ENCODE measurements at places on chromosomes 2 and 18.

- no peak for DNase-seq
These were observed 58.1 kb downstream of the CCBE1 start for GRCh38 chr18:59639136-59639535.

DNA sequence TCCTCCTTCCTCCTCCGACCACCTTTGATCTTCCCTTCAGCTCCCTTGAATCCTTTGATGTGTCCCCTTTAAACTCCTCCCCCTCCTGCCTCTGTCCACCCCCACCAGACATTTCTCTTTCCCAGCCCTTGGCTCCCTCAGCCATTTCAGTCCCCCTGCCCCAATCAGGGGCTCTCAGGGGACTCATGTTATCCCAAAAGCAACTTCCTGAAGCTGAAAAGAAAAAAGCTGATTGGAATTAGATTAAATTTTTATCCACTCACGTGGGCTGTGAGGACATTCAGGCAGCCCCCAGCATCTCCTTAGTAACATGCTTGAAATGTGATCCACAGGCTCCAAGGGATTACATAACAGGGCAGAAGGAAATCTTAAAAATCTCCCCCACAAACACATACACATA, 81.3 kb downstream of the NEURL3 start:
- no peak for DNase-seq

DNA sequence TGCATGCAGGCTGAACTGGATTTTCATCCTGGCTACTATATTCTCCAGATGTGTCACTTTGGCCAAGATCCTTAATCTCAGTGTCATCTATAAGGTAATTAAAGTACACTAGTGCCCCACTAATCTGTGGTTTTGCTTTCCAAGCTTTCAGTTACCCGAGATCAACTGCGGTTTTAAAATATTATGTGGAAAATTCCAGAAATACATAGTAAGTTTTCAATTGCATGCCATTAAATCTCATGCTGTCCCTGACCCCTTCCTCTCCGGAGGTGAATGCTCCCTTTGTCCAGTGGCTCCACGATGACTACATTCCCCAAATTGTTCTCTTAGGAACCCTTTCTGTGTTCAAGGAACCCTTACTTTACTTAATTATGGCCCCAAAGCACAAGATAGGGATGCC, 5.3 kb upstream of the TYMS start:
- no peak for DNase-seq

- DNase-seq, result no peak
These were observed 1.4 kb upstream of the LAPTM4A start for GRCh38 chr2:20052861-20053281.

- DNase-seq, result no peak
These were observed 295.3 kb upstream of the DDX18 start for GRCh38 chr2:117519238-117519637.

DNA sequence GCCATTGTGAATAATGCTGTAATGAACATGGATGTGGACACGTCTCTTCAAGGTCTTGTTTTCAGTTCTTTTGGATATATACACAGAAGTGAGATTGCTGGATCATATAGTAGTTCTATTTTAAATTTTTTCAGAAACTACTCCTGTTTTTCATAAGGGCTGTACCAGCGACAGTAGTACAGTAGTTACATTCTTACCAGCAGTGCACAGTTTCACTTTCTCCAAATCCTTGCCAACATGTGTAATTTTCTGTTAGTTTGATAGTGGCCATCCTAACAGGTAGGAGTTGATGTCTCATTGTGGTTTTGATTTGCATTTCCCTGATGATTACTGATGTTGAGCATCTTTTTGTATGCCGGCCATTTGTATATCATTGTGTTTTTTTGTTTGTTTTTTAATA, 81.7 kb downstream of the EPC2 start:
- DNase-seq, result no peak

DNA sequence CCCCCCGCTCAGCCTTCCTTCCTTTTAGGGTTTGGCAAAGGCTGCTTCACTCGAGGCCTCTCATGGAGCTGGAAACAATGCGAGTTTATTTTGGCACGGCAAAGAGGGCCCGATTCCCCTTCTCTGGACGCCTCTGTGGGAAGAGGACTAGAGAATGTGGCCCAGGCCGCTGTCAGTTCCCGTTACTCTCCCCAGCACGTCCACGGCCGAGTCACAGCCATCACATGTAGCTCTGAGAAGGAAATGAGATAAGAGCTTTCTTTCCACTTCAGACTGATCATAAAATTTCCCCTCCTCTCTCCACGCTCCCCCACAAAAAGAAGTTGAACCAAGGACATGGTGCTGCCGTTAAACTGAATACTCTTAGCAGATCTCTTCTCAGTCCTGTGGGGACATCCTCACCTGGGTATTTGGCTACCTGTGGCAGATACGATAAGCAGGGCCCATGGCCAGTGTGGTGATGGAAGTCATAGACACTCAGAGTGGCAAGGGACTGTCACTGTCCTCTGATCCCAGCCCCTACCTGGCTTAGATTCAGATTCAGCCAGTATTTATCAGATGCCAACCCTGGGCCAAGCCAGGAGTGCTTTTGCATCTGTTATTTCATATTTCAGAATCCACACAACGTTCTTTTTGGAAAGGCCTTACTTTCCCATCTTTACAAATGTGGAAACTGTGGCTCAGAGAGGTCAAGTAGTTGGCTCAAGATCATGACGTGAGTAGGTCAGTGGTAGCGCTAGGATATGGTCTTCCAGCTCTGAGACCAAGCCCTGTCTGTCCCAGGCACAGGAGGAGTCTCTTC, 101.2 kb downstream of the MCFD2 start:
- no peak for DNase-seq

DNA sequence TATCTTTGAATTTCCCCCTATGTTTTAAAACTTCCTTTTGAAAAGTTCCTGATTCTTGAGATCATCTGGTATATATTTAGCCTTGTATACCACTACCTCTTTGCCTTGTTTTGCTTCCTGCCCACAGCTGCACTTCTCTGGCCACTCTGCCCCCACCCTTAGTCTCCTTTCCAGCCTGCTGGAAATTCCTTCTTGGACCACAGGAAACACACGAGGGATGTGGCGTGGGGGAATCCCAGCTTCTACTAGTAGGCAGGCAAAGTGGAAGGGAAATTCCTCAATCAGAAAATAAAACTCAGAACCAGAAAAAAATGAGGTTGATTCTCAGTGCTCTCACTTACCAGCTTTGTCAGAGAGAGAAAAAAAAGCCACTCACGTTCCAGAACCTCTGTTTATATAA, 13.4 kb downstream of the IL18RAP start:
- no peak for DNase-seq

- DNase-seq, result no peak
These were observed 93.7 kb downstream of the AOX1 start for GRCh38 chr2:200679535-200679934.

- no peak for DNase-seq
These were observed 203.3 kb downstream of the TCF4 start for GRCh38 chr18:55384551-55385275.

- DNase-seq, result no peak
These were observed 59.5 kb downstream of the RABL2A start for GRCh38 chr2:113686537-113686936.

GRCh38 chr18:42157878-42158277, 202.8 kb downstream of the PIK3C3 start:
- DNase-seq, result no peak

GRCh38 chr2:3476985-3477327, 42.4 kb downstream of the ADI1 start:
- DNase-seq, result no peak

DNA sequence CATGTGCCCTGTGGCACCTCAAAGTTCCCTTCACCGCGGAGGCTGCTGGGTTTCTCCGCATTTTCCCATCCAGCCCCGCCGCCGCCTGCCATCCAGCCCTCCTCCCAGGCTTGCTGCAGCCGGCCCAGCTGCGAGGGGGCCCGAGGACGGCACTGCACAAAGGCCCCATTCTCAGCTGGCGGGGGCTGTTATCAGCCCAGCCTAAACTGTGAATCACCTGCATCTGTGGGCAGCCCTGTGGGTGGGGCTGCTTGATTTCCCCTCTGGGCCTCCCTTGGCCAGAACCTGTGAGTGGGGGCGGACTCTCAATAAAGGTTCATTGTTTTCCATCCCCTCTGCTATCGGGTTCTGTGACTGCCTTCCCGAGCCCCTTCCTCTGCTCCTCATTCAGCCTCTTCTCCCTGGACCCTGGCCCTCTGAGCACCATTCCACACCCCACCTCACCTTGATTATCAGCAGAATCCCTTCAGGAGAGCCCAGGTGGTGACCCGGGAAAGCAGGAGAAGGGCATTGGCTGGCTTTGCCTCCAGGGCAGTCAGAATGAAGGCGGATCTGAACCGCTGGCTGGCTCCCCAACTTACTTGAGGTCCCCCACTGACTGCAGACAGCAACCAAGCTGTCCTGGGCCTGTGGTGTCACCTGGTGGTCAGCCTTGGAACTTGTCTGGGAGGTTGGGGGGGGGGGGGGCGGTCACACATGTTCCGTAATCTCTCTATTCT, 204.5 kb downstream of the ZFP36L2 start:
- DNase-seq, result no peak

DNA sequence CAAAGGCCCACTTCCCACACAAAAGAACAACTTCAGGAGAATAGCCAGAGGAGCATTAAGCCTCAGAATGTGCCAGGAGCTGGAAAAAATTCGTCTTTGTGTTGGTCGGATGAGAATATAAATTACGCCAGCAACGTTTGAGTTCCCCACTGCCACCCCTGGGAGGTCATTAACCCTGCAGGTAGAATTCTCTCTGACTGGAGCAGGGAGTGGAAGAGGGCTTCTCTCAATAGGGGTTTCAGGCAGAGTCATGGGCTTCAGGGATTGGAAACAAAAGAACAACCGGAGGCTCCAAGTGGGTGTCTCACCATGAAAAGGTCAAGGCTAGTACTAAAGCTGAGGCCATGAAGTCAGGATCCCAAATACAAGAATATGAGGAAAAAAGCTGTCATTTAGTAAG, 69.0 kb upstream of the DDX18 start:
- DNase-seq, result no peak

DNA sequence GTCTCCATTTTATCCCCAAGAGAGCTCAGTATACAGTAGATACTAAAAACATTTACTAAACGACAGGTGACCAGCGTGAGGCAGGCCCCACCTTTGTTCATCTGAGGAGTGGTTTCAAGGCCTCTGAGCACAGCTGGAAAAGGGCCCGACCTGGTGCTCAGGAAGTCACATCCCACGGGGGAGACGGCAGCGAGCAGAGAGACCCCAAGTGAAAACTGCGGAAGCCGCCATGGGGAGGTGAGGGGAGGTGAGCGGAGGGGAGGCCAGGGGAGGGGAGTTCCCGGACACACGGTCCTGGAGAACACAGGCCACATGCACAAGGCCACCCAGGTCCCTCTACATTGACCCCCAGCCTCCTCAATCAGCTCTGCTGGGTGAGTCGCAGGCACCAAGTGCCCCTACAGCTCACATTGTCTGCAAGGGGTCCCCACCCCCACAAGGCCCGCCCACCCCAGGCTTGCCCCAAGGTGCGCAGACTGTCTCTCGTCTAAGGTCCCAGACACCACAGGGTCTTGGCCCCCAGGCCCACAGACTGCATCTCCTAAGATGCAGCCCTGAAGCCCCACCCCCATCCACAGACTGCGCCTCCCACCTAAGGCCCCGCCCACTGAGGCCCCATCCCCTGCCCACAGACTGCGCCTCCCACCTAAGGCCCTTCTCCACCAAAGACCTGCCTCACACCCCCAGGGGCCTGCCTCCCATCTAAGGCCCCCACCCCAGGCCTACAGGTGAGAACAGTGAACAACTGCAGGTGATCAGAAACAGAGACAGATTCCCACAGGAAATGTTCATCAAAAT, 19.1 kb downstream of the PARD6G start:
- no peak for DNase-seq

DNA sequence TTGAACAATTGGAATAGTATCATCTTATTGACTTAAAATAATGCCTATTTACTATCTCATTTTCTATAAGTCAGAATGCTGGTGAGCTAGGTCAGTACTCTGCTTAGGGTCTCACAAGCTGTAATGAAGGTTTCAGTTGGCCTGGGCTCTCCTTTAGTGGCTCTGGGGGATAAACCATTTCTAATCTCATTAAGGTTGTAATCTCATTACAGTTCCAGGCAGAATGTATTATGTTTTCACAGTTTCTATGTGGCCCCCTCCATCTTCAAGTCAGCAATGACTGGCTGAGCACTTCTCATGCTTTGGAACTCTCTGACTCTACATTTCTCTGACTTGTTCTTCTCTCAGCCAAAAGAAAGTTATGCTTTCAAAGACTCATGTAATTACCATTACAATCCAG, 163.1 kb downstream of the CCDC178 start:
- DNase-seq, result no peak

DNA sequence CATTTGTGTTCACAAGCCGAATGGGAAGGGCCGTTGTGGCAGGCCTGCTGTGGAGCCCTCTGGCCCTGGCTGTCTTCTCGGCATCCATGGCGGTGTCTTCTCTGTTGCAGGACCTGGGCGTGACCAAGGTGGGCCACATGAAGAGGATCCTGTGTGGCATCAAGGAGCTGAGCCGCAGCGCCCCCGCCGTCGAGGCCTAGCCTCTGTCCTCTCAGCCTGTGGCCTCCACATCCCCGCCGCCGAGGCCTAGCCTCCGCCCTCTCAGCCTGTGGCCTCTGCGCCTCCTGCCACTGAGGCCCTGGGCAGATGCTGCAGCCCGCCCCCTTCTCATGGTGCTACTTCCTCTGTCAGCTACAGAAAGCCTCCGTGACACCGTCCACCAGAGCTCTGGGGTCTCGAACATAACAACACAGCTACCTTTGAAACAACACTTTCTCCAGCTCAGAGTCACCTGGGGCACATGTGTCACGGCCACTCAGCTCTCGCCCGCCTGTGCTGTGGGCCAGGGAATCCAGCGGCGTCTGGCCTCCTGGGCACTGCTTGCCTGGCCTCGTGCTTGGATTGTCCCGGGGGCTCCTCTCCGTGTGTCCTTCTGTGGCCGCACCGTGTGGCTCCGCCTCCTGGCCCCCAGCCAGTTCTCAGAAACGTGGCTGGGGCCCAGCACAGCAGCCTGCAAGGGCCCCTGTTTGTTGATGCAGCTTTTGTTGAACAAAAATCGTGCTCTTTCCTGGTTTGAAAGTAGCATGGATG, 97.1 kb downstream of the USP40 start:
- DNase-seq, result no peak

DNA sequence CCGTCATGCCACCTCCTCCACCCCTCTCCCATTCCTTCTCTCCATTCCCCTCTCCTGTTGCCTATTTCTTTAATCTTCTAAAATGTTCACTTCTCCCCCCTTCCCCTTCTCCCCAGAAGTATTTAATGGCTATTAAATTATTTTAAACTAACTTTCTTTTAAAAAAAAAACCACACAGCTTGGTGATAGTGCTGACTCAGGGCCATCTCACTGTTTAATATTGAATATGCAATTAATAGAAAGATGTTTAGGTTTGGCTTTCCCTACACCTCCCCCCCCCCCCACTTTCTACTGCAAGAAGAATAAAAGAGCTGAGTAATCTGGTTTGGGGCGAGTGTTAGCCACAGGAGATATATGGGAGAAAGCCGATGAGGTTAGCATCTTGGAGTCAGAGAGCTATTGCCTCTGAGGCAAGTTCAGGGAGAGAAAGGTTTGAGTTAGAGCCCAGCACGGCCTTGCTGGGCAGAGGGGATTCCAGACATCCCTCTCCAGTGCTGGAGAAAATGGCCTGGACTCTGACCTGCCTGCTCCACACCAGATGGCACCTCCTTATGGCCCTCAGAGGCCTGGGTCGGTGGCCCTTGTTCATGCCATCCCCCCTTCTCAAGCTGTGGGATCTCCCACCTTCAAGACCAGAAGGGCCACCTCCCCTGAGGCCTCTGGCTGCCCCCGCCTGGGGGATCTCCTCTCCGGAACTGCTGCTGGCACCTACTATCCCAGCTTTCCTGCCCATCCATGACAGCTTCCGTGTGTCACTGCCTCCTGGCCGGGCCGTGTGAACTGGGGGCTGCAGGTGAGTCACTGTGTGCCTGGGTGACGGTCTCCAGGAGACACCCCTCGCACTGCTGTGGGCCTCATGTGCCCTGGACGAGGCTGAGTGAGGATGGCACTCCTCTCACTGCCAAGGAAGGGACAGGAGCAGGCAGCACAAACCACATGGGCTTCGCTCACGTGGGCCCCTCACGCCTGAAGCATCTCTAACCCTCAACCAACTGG, 246.9 kb downstream of the CELF4 start:
- DNase-seq, result no peak
